ENCODE measurements at places on chromosomes 4 and X.

DNA sequence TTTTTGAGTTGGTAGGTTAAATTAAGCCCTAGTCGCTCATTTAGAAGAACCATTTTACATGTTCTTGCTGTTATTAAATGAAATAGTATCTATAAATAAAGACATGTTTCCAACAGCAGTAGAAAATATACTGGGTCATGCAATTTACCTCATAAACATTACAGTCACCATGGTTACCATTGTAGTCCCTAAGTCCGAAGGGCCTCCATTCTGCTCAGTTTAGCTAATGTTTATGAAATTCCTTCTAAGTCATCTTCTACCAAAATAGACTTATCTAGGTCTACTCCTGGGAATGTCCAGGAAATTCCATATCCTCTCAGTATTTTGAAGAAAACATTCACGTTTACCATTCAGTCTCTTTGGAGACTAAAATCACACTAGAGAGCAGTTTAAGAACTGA lies 292.5 kb upstream of the DCAF8L1 start:
- DNase-seq = no peak

DNA sequence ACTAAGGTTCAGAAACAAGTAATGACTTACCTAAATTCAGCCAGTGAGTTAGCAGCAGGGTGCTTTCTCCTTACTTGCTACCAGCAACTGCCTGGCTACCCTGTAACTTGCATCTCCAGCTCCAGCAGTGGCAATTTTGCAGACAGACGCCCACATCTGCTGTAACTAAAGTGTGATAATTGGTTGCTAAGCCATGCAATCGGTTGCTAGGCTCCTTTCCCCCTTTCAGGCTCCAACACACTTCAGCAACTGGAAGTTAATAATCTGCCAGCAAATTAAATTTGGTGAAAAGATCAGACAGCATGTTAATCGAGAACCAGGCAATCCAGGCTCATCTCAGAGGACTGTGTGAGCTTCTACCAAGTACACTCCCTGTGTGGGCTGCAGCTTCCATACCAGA lies 24.2 kb upstream of the ARHGEF9 start:
- no peak for DNase-seq

DNA sequence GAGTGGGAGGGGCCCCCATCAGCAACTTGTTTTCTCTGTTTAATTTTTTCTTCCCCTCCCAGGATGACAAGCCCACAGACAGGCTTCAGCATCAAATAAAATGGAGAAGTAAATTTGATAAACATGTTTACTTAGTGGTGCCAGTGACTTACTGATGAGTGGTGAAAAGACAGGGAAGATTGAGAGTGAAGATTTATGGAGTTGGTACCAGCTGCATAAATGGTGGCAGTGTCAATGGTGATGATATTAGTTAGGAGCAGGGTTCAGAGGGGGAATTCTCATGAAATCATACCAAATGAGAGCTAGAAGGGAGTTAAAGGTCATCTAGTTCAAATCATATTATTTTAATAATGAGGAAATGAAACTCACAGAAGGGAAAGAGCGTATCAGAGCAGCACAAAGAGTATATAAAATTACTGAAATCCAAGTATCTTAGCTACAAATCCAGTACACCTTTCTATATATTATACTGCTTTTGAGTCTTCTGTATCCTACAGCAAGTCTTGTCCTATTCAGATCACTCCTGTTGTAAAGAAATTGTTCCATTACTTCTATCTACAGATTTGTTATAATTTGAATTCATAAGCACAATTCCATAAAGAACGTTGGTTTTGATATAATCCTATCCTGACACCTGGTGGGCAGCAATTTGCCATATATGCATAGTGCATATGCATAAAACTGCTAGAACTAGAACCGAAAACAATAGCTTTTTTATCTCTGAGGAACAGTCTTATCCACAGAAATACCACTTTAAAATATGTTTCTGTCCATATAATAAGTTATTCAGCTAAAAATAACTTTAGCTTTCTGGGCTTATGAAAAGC lies 5.0 kb downstream of the P2RY10 start:
- DNase-seq = no peak

DNA sequence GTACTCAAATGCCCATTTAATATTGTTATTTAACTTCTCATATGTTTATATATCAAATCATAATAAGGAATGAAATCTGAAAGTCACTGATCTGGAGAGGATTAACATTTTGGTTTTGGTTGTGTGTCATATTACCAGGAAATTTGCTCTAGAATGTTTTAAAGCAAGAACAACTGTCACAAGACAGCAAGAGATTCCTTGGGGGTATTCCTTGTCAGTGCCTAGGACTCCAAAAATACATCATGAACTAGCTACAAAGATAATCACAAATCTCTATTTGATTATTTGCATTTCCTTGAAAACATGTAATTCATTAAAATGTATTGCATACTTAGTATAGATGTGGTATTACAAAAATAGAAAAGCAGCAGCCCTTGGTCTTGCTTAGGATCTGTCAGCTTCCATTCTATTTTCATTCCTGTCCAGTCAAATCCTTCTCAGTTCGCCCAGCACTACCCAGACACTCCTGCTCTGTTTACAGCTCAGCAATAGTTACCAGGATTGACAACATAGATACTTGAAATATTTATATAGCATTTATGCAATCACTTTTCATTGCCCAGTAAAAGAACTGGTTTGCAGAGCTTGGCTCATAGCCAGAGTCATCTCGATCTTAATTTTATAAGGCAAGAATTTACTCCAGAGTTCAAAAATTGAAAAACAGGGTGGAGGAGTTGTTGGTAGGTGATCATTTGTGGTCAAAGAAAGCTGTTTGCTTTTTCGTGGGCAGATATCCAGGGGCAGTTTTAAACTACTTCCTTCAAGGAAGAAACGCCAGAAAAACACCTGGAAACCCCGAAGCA lies 9.2 kb upstream of the BMP3 start:
- DNase-seq = no peak

GRCh38 chr4:98643755-98644154 lies 14.7 kb downstream of the TSPAN5 start:
- no peak for DNase-seq

GRCh38 chr4:47641755-47642154 lies 156.7 kb downstream of the ATP10D start:
- DNase-seq = no peak

- no peak for DNase-seq
Observed at GRCh38 chr4:173998471-173999144, 284.9 kb downstream of the FBXO8 start.

DNA sequence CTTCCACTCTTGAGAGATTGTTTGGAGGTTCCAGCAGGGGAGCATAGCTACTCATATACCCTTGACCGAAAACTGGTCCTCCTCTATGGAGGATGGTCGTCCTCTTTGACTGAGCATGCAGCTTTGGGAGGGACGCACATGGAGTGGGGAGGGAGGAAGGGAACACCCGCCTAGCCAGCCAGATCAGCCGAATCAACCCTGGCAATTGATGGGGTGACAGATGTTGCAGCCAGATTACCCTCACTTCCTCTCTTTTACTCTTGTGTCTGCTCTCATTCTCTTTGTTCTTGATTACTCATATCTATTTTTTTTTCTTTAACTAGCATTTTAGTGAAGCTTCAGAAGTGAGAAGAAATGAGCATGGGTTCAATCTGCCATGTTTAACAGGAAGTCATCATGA lies 19.6 kb downstream of the MGST2 start:
- DNase-seq = no peak

GRCh38 chrX:14964500-14964899 lies 91.3 kb downstream of the MOSPD2 start:
- DNase-seq = no peak

Data from neuronal stem cell (in vitro differentiated cells).